Right renal pelvis (tissue), 4 donors: ENCODE measurements at places on chromosomes 4 and X. TPM values are rescaled to one million over a fixed set of nuclear protein-coding genes. Genes with fewer than 3 reads are reported as not detected.

- DNase-seq = no peak
These were observed 240.9 kb downstream of the AR start for GRCh38 chrX:67784712-67785111.

DNA sequence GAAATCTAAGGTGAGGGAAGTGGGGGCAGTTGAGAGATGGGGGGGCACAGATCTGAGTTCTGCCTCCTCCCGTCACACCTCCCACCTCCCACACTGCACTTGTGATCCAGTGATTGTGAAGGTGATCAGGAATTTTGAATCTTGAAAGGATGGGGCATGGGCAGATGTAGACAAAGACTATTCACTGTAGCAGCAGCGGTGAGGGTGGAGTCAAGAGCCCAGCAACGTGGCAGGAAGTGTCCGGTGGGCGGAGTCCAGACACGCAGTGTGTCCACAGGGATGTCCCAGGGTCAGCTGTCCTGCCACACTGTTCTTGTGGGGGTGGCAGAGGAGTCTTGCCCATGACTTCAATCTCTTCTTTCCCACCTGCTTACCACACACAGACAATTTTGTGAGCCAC lies 330.5 kb upstream of the GALNT7 start:
- DNase-seq = no peak

- peak; percentile 8 for DNase-seq
These were observed 137.7 kb upstream of the RAPGEF2 start for GRCh38 chr4:158965226-158965625.

Gene ASB12
- polyA plus RNA-seq = 0.44 TPM

Gene SLC9B1
- 2.9 TPM for polyA plus RNA-seq

GRCh38 chr4:185093603-185094002 lies 49.5 kb upstream of the SLC25A4 start:
- no peak for DNase-seq

Gene ARMCX4
- 19.8 TPM for polyA plus RNA-seq

Gene RTL9
- 0.24 TPM for polyA plus RNA-seq

Gene BBS12
- polyA plus RNA-seq = 13.0 TPM

Gene RHOXF2
- polyA plus RNA-seq = not detected

DNA sequence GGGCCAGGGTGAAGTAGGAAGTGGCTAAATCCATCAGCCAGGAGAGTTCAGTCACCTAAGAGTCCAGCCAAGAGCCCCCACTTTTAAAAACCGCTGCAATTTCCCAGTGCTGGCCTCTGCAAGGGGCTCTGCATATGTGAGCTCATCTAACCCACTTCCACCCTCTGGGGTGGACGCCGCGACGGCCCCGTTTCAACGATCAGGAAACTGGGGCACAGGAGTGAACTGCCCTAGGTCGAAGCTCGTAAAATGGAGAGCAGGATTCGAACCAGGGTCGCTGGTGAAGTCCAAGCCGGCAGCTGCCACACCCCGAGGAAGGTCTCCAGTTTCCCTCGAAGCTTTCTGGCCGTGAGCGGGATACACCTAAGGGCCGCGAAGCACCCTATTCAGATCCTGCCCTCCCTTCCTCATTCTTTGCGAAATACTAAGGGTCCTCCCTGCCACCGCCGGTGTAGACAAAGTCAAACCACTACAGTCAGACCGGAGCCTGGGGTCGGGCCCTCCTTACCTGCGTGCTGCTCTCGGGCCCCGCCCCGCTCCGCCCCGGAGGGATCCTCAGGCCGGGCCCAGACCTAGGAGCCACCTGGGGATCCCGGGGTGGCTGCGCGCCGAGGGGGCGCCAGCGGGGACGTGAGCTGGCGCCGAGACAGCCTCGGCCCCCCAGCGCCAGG lies 446 bp downstream of the EVC2 start:
- DNase-seq = no peak

Gene TMEM128
- polyA plus RNA-seq = 52.8 TPM

DNA sequence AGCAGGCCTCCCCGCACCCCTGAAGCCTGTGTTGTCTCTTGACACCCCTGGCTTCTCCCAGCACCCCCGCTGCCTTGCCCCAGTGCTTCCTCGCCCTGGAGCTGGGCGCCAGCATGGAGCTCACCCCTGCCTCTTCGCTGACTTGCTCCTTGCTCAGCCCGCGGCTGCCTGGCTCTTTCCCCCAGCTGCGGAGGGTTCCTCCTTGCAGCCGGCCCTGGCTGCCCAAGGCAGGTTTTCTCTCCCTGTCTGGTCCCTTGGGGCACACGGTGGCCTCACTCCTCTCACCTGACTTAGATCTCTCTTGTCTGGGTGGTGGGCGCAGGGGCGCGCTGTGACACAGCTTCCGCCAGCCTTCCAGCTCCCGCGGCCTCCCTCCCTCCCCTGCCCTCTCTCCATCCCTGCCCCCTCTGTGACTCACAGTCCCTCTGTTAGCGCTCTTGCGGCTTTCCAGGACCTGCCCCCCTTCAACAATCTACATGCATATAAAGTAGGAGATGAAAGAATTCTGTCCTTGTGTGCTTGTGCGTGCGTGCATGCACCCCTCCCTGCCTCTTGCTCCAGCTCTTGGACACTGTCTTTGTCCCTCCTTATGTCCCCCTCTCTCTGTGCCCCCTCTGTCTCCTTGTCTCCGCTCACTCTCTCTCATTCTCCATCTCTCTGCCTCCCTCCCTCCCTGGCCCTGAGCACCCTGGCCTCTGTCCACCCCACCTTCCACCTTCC lies 2.2 kb downstream of the PLXNB3 start:
- DNase-seq = no peak

GRCh38 chrX:17592117-17592516 lies 145.2 kb upstream of the SCML1 start:
- DNase-seq = no peak

DNA sequence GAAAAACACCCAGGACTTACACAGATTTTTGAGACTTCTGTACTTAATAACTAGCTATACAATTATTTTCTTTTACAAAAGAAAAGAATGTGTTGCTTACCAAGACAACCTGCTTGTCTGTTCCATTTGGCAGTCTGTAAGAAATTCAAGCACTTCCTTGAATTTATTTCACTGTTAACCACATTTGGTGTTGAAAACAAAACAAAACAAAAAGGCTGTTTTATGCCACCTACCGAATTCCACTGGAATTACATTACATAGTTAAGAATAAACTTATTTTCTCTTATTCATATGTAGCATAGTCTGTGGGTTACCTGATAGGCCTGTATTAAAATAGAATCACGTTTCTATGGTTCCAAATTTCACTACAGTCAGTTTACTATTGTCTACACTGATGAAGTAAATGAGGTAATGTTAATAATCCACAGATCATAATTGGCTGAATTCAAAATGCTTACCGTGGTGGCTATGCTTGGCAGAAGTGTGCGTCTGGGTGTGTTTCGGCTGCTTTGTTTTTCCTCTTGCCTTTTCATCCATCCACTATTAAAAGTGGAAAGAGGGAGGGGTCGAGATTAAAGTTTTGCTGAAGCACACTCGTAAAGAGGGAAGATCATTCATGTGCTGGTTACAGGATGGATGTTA lies at the start of gene TLR1:
Gene TLR1 (minus strand): TSS at position 138 of the 642 bp plus-strand sequence. CDS start 5,960 bp downstream, outside the sequence.
- peak; percentile 31 for DNase-seq

DNA sequence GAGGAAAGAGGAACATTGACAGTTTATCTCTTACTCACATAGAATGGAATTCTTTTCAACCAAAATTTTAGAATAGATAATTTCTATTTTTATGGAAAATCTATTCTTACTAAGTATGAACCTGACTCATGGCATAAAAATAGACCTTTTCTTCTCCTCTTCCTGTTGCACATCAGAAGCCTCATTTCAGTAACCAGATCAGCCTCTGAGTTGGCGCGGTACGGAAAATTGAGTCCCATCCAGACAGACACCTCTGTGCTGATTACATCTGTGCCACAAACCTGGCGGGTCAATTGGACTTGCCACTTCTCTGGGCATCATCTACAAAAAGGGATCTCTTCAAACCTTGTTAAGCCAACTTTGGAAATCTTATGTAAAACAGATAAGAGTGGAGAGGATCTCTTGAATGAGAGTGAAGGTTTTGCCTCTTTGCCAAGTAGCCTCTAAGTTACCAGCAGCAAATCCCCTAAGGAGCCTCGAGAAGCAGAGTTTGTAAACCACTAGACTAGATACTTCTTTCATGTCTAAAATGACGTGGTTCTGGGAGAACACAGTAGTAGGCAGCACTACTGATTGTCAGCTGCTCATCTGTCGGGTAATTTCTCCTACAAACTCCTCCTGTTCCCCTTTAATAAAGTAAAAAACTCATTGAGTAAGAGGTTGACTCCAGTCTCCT lies 37.4 kb downstream of the TENM3 start:
- DNase-seq = no peak

GRCh38 chr4:71765821-71766383 lies 18.0 kb downstream of the GC start:
- no peak for DNase-seq

Gene HPSE
- 1.00 TPM for polyA plus RNA-seq

- DNase-seq = no peak
These were observed 26.5 kb downstream of the GUCY1A1 start for GRCh38 chr4:155693015-155693663.

GRCh38 chr4:145289403-145290076 lies 109.2 kb upstream of the OTUD4 start:
- DNase-seq = no peak

DNA sequence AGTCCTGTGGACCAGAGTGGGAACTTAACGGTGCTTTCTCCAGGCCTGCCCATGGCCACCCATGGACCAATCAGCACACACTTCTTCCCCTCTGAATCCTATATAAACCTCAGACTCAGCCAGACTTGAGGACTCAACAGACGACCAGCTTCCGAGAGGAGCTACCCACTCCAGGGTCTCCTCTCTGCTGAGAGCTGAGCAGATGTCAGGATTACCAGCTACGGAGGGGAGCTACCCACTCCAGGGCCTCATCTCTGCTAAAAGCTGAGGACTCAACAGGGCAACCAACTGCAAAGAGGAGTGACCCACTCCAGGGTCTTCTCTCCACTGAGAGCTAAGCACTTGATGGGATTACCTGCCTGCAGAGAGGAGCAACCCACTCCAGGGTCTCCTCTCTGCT lies 80.0 kb upstream of the DDX60 start:
- DNase-seq = no peak

Gene SORCS2
- polyA plus RNA-seq = 9.8 TPM

Gene RAI2
- 15.1 TPM for polyA plus RNA-seq

Gene P2RY8
- polyA plus RNA-seq = 1.7 TPM

- DNase-seq = no peak
These were observed 611.6 kb upstream of the ADGRL3 start for GRCh38 chr4:60588556-60588955.

GRCh38 chrX:140141444-140142029 lies 176.2 kb upstream of the CXorf66 start:
- DNase-seq = peak; percentile 3

DNA sequence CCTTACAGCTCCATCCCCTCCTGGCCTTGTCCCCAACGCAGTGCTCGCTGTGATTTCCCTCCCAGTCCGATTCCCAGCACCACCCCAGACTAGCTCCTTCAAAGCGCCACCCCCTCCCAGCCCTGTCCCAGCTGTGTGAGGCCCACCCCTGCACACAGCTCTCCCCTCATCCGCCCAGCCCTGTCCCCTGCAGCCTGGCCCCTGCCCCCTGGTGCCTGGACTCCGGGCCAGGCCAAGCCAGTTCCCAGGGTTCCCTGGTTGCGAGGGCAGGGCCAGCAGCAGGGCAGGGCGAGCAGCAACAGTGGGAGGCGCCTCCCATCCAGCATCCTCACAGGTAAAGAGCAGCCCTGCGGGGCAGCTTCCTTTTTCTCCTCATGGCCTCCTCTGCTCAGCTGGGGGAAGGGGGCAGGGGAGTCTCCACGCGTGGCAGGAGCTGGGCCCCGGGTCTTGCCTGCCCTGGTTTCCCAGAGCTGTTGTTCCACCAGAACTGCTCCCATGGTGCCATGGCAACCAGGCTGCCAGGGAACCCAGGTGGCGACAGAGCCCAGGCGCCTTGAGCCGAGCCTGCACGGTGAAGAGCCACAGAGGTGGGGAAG lies 24.8 kb downstream of the IQSEC2 start:
- no peak for DNase-seq

Gene NPY1R
- polyA plus RNA-seq = 27.3 TPM

Gene SULT1B1
- polyA plus RNA-seq = 1.8 TPM

DNA sequence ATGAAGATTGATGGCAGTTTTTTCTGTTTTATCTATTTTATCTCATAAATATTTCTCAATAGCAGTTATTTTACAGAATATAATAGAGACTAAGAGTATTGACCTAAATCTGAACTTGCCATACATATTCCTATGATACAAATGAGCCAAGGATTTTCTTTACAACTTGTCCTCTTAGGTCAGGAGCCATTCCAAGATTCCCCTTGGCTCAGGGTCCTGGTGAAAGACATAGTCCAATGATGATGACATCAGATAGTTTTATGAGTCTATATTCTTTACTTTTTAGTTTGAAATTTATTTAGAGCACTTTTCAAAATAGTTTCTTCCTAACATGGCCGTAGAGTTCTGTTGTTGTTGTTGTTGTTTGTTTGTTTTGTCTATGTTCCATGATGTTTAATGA lies 869.1 kb upstream of the GRID2 start:
- DNase-seq = no peak

DNA sequence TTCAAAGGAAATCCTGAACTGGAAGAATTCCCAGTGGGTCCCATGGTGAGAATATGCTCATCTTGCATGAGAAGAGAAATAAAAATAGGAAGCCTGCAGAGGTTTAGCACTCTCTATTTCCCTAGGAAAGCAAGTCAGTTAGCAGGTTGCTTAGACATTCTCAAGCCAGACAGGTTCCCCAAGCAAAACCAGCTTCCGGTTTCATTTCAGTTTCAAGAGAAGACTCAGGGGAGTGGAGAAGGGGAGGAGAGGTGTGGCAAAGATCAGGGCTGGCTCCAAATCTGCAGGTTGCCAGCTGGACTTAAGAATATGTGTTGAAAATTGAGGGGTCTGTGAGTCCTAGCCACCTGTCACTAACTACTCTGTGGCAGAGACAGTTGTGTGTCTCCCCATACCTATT lies 107.5 kb downstream of the CLNK start:
- no peak for DNase-seq

Gene CYLC1
- polyA plus RNA-seq = not detected

GRCh38 chr4:82611982-82612381 lies 50.2 kb upstream of the TMEM150C start:
- no peak for DNase-seq

DNA sequence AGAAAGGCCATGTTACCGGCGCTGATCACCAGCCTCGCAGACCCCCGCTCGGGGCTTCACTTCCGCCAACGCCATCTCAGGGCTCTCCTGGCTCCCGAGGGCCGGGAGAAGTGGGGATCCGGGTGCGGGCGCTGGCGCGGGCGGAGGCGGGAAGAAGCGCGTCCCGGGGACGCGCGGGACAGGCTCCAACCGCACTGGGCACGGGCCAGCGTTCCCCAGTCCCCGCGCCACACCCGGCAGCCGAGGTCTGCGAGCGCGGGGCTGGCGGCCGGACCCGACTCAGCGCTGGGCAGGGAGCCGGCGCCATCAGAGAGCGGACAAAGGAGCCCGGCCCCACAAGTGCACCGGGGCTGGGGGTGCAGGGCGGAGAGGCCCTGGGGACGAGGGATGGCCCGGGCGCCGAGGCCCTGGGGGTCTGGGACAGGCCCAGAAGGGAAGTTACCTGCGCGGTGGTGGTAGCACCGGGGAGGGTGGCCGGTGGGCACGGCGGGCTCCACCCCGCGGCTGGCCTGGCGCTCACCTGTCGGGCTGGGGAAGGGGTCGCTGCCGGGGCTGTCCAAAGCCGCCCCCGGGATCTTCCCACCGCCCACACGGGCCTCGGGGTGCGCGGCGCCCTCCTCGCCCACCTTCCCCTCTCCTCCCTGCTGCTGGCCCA lies 449 bp downstream of the CTPS2 start:
- DNase-seq = no peak

- DNase-seq = no peak
These were observed 6.7 kb upstream of the MSX1 start for GRCh38 chr4:4852591-4853362.

GRCh38 chrX:138858438-138858837 lies 146.9 kb upstream of the FGF13 start:
- no peak for DNase-seq

Gene COL4A6
- polyA plus RNA-seq = 17.5 TPM
